ENCODE measurements at places on chromosomes 2 and 18.

DNA sequence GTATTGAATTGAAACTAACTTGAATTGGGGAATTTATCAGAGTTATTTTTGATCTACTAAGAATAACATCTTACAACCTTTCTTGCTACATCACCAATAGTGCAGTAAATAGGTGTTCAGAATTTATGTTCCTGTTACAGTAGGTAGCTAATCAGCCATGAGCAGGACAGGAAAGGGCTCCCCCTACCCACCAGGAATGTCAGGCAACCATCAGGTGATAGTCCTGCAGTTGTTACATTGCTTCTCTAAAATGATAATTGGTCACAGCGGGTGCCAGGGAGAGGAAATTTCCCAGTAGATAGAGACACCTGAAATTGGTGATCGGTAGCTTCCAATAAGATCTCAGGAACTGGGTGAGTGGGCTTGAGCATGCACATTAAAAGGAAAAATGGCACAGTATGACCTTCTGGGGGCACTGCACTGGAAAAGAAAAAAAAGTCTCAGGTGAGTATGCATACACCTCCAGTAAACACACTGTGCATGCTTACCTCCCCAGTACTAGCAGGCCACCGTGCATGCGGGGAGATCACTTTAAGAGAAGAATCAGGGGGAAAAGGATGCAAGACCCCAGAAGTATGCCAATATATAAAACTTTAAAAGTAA lies 1092.0 kb upstream of the LRRTM1 start:
- no peak for DNase-seq

- peak; percentile 30 for DNase-seq
Observed at GRCh38 chr2:144496092-144496976, 23.6 kb downstream of the ZEB2 start.

DNA sequence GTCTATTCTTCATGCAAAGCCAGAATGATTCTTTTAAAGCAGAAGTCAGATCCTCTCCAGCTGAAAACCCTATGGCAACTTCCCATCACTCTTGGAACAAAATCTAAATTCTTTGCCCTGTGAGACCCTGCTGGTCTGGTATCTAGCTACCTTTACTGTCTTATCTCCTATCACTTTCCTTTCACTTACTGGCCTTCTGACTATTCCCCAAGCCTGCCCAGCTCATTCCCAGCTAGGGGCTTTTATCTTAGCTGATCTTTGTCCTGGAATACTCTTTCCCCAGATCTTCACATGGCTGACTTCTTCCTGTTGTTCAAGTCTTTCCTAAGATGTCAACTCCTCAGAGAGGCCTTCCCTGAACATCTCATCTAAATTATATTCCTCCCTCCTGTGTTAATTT lies 63.6 kb downstream of the GREB1L start:
- no peak for DNase-seq

- DNase-seq = no peak
Observed at GRCh38 chr2:162261032-162261945, 18.0 kb upstream of the FAP start.

DNA sequence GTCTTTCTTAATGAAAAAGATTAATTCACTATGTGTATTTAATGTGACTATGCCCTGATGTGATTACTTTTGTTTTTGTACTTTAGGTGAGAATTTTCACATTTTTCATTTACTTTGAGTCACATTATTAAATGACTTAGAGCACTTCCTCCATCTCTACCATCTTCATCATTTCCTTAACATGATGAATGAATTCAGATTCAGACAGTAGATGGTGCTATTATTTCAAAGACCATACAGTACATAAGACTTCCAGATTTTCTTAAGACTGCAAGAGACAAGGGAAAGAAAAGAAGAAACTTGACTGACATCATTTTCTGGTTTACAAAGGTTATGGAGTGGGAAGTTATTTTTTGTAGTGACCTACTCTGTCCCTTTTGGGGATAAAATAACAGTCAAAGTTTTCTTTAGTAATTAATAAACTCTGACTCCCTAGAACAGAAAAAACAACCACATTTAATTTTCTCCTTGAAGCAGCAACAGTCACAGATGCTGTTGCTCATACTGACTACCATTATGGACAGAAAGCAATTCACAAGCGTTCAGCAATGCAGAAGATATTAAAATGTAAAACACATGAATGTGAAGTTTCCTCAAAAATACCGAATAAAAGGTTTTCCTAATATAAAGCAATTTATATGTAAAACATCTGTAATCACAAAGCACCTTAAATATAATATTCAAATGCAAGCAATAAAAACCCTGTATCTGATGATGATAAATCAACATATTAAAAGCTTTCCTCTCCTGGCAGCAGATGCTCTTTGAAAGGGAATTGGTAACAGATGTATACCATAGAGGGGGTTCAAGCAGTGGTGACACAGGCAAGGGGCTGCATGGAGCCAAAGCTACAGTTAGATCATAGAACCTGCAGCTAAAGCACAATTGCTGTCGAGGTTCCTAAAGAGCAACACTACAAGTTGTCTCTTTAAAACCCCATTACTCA lies 1010.9 kb upstream of the NXPH2 start:
- peak; percentile 13 for DNase-seq

DNA sequence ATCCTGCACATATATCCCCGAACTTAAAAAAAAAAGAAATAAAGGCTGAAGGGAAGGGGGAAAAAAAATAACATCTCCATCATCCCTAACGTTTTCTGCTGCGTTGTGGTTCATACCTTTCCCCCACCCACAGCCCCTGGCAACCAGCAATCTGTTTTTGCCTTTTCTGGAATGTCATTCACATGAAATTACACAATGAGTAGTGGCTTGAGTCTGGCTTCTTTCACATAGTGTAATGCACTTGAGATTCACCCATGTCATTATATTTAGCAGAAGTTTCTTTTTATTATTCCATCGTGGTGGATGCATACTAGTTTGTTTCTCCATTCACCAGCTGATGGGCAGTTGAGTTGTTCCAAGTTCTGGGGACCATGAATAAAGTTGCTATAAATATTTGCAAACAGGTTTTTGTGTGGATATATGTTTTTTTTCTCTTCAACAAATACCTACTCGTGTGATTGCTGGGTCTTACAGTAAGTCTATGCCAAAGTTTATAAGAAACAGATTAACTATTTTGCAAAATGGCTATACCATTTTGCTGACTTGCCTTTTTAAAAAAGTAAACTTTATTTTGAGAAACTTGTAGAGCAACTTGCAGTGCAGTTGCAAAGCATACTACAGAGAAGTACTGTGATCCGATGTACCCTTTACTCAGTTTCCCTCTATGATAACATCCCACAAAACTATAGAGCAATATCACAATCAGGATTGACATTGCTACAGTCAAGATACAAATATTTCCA lies 322.5 kb downstream of the LPIN1 start:
- DNase-seq = no peak

DNA sequence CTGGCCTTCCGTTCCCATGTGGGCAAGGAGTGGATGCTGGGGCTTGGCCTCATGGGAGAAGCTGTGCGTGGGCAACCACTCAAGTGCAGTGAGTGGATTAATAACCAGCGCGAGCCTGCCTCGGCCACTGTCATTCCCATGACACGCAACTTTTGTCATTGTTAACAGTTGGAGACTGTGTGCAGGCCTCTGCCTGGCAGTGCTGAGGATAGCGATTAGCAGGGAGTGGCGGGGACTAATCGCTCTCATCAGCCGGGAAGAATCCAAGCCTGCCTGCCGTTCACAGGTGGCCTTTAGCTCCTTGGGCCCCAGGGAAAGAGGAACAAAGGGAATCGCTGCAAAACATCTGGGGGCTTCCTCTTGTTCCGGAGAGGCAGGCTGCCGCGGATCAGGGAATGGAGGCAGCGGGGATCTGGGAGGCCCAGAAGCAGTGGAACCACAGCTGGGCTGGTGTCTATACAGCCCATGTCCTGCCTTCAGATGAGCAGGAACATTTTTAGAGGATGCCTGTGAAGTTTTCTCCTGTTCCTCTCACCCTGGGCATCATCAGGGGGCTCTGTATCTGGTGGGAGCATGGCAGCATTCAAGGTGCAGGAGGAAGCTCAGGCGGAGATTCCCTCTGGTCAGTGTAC lies 53.8 kb downstream of the CTIF start:
- DNase-seq = no peak

GRCh38 chr2:228318218-228318617 lies 136.7 kb upstream of the SPHKAP start:
- DNase-seq = peak; percentile 11

- no peak for DNase-seq
Observed at GRCh38 chr2:68046642-68047240, 16.1 kb downstream of the C1D start.

- no peak for DNase-seq
Observed at GRCh38 chr2:43224571-43225092, 1.8 kb downstream of the ZFP36L2 start.

GRCh38 chr2:163711258-163711657 lies 24.6 kb downstream of the FIGN start:
- DNase-seq = no peak

DNA sequence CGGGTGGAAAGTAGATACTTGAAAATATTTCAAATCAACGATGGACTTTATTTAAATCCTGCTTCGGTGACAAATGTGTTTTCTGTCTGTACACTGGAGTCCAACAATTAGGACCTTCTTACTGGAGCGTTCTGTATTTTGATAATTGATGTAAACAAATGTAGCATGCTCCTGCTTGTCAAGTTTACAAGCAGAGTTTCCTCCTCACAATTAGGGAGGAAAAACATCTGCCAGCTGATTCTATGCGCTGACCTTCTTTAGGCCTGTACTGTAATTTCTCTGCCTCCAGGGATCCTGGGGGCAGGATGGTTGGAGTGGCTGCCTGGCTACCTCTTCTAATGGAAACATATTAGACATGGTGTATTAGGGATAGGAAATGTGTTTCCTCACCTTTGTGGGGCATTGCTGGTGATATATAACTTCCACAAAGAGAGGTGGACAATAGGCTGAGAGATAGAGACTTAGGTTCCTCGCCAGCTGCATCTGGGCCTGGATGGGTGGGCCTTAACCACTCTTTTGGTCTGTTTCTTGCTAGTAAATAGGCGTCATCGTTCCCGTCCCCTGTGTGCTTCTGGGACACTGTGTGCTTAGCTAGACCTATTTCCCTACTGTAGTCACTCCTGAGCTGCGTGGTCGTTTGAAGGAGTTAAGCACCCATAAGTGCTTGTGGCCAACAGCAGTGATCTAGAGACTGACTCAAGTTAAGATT lies 19.3 kb downstream of the GATA6 start:
- DNase-seq = no peak

GRCh38 chr2:113867571-113867970 lies 22.3 kb upstream of the ACTR3 start:
- peak; percentile 47 for DNase-seq
